Chondrocyte (in vitro differentiated cells): ENCODE measurements at places on chromosomes 6 and 20. TPM values are rescaled to one million over a fixed set of nuclear protein-coding genes. Genes with fewer than 3 reads are reported as not detected.

- no peak for DNase-seq
Observed at GRCh38 chr6:167706313-167707109, 120.2 kb upstream of the AFDN start.

- no peak for DNase-seq
Observed at GRCh38 chr20:10033905-10034650, 709 bp upstream of the ANKEF1 start.

DNA sequence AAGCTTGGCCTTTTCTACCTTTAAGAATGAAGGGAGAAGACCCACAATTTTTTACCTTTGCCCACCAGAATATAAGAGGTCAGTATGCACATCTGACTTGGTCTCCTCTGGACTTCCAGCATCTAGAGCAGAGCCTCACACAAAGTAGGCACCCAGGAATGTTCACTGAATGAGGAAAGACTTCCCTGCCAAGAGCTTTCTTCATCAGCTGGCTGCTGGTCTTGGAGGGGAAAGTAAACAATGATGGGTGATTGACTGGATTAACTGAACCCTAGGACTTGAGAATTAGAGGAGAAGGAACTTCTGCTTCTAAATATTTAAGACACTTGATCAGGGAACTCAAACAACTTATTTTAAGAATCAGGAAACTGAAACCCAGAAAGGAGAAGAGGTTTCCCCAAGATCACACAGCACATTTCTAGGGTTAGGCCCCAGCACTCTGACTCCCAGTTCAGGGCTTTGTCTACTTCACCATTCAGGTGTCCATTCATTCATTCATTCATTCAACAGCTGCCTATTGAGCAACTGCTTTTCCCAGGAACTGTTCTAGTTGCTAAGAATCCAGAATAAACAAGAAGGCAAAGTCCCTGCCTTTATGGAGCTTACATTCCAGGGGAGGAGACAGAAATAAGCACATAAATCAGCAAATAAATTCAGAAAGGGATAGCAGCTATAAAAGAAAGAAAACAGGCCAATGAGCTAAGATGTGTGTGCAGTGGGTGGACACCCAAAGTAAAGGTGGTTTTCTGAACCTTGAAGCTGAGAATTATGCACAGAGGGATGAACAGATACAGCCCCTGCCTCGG lies 216.9 kb upstream of the LRFN2 start:
- no peak for DNase-seq

DNA sequence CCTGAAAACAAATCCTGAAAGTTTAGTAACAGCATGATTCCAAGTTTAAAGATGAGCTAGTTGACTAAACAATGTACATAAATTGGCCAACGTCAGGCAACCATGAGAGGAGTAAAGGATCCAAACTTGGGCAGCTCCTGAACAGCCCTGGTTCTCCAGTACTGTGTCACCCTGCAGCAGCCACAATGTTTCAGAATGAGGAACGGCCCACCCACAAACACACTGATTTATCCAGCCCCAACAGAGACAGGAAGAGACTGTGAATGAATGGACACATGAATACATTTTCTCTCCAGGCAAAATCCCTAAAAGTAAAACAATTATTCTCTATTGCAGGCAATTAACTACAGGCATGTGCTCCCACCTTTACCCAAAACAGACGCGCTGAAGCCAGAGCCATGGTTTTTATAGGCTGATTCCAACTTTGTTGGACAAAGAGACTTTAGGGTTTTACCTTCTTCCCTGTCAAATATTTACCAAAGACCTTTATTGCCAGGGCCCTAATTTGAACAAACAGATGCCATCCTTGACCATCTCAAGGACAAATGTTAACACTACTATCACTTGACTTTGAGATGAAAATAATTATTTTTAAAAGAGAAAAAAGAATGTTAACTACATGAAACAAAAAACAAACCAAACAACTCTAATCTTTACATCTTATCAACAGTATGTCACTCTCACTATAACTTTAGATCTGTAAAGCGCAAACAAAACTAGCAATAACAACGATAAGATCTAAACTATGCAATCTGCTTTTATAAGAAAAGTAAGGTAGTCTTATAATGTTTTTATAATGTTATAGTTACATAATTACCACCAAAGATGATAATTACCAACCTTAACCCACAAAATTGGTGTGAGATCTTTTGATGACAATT lies 22.9 kb downstream of the CNKSR3 start:
- DNase-seq: no peak

DNA sequence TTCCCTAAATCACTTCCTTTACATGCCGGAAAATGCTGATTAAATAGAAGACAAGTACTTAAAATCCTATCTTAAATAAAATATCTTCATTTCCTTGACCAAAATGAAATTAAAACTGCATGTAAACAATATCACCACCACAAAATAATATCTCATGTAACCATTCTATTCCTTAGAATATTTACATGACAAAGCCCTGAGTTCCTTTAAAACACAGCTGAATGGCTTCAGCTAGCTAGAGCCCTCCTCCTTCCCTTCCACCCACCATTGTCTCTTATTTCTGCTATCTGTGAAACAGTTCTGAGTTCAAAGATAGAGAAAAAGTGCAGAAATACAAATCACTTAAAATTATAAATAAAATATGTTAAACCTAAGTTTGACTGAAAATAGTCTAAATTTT lies 103.1 kb downstream of the HIVEP2 start:
- DNase-seq: no peak

Gene HAO1
- total RNA-seq: not detected in 3 replicates
